ENCODE measurements at places on chromosomes 1 and 21. TPM values are rescaled to one million over a fixed set of nuclear protein-coding genes. Genes with fewer than 3 reads are reported as not detected.

BROX gene
- total RNA-seq, result 20.0 TPM

AGO3 gene
- total RNA-seq, result 6.3 TPM

DNASE2B gene
- not detected for total RNA-seq

TRMT13 gene
- total RNA-seq, result 7.5 TPM

SMCP gene
- total RNA-seq, result not detected

FNDC10 gene
- total RNA-seq, result 9.4 TPM

Measured in A549 treated with dexamethasone at 1 μM for 4 hours (cell line).